AG09319 (cell line): ENCODE measurements at places on chromosomes 3 and 15.

- DNase-seq = no peak
These were observed 1.4 kb downstream of the ST6GAL1 start for GRCh38 chr3:186931532-186932280.

GRCh38 chr15:67779549-67780111 is 45.7 kb upstream of the SKOR1 start:
- DNase-seq = no peak

- no peak for DNase-seq
These were observed 94.7 kb downstream of the PLXNA1 start for GRCh38 chr3:127077505-127078064.

GRCh38 chr3:52289747-52290595 is 2.3 kb downstream of the GLYCTK start:
- DNase-seq = no peak

GRCh38 chr3:159852821-159853505 is 135.7 kb upstream of the IL12A start:
- DNase-seq = no peak

DNA sequence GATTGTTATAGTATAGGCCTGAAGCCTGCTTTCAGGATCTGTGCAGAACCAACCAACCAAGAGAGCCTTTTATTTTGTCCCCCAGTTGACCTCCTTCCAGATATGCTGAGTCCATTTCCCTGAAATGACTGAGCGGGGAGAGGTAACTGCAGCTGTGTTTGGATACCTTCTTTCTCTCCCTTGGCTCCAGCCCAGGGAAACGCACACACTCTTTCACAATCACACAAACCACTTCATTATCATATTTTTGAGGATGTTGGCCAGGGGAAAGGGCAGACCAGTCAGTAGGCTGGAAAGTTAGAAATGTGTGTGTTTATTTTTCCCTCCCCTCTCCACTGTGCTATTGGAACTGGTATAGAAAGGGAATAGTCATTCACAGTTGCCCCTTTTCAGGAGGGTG is 417.7 kb upstream of the TBL1XR1 start:
- DNase-seq = peak; percentile 97

DNA sequence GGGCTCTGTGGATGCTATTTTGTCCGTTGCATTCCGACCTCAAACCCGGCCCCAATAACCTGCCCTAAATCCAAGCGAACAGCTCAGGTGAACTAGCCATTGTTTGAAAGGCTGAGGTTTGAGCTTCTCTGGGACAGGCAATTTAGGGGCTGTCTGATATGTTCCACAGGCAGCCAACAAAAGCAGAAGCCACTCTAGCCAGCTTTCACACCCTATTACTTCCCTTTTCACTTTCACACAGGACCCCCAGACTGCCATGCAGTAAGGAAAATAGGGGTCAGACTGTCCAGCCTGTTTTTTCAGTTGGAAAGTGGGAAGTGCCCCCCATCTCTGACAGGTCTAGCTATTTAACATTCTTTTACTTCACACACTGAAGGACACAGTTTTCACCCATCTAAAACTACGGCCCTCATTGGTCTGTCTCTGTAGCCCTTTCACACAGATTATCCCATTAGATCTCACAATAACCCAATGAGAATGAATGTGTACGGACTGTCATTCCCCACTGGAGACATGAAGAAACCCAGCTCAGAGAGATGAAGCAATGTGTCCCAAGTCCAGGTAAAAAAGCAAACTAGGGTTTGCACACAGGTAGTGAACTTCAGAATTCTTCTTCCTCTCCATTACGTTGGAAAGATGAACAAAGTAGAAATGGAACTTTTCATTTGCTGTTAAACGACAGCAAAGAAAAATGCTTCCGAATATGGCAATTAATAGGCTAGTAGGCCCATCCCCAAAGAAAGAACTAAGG is 1.9 kb downstream of the CCDC12 start:
- no peak for DNase-seq

DNA sequence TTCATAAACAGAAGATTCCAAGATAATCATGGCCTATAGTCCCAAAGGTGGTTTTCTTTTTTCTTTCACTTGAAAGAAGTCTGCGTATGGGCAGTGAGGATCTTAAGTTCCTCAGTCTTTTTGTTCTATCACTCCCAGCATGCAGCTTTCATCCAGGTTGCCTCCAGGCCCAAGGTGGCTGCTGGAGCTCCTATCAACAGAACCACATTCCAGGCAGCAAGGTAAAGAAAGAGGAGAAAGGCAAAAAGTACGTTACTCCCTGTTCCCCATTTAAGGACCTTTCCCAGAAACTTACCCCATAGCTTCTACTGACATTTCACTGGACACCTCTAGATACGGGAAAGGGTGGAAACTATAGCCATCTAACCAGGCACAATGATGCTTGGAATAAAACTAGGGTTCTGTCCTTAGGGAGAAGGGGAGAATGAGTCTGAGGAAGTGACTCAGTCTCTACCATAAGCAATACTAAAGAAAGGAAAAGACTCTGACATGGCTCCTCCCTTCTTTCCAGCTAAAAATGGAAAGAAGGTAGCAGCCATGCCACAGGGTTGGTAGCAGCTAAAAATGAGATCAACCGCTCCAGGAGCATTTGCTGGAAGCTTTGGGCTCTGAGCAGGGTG is 313.9 kb upstream of the NR2E3 start:
- DNase-seq = no peak

GRCh38 chr15:98769867-98770266 is 121.5 kb downstream of the IGF1R start:
- no peak for DNase-seq

- DNase-seq = no peak
These were observed 5.2 kb downstream of the PARP3 start for GRCh38 chr3:51947215-51947900.

DNA sequence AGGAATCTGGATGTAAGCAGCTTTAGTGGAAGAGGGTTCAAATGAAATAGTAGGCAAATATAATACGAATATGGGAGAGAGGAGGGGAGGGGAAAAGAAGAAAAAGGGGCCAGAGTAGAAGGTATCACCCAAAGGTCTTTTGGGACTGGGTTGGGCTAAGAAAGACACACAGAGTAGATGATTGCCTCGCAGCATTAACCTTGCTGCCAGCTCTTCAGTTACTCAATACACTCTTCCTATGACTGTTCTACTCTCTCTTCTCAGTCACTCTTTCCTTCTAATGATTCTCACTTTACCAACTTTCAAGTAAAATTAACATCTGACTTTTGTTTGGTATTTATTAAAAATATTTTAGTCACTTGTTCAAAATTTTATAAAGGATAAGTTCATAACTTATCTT is 52.8 kb downstream of the CLASP2 start:
- no peak for DNase-seq

DNA sequence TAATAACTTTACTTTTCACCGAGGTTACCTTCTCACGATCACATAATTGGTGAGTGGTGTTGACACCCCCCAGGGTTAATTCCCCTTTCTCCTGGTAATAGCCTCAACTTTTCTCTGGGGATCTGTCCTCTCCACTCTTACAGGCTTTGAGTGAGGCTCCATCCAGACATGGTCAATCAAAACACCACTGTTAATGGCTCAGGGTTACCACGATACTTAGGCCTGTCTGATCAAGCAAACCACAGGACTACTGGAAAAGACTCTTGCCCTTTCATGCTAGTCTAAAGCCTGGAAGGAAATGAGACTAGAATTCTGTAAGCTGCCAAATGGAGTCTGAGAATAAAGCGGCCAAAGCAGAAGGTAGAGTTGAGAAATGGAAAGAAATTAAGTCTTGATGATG is 56.5 kb upstream of the STT3B start:
- DNase-seq = no peak

- DNase-seq = no peak
These were observed 13.5 kb downstream of the TBC1D21 start for GRCh38 chr15:73886717-73887345.

GRCh38 chr15:72313881-72314280 is 6.1 kb downstream of the CELF6 start:
- no peak for DNase-seq

GRCh38 chr3:136149667-136150066 is 46.5 kb downstream of the MSL2 start:
- no peak for DNase-seq

DNA sequence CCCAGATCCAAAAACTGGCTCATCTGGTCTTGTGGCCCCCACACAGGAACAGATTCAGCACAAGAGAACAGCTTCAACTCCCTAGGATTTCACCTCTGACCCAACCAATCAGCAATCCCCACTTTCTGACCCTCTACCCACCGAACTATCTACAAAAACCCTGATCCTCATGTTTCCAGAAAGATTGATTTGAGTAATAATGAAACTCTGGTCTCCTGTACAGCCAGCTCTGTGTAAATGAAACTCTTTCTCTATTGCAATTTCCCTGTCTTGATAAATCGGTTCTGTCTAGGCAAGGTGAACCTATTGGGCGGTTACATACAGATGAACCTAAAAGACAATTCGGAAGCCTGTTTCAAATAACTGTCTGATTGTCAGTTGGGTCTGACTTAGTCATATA is 847.6 kb upstream of the ALCAM start:
- no peak for DNase-seq

DNA sequence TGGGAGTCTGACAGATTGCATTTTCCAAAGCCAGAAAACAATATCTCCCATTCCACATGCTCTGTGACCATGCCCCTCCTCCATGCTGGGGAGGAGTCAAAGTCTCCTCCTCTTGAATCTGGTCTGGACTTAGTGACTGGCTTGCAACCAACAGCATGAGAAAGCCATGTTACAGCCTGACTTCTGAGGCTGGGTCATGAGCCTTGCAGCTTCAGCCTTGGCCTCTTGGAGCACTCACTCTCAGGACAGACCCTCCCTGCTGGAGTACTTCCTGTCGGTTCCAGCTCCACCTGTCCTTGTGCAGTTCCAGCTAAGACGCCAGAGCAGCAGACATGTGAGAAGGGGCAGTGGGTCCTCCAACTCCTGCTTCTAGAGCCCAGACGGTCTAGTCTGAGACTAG is 49.7 kb upstream of the RBSN start:
- DNase-seq = no peak

- DNase-seq = no peak
These were observed 22.4 kb downstream of the CD86 start for GRCh38 chr3:122077293-122078234.

DNA sequence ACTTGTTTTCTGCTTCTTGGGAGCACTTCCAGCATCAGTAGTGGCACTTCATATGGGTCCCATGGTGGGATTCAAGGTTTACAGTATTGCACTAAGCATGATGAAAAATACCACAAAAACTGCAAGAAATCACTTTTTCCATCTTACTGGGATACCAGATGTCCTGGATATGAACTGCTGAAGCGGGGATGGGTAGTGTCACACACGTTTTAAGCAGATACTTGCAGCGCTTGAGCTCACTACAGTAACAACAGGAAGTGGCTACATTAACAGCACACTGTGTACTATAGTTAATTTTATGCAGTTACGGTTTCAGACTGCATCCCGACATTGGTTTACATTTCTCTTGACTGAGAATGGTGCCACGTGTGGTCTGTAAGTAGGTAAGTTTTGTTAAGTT is 3.5 kb upstream of the ISG20 start:
- no peak for DNase-seq

- no peak for DNase-seq
These were observed 483.8 kb downstream of the MECOM start for GRCh38 chr3:169179722-169180121.

DNA sequence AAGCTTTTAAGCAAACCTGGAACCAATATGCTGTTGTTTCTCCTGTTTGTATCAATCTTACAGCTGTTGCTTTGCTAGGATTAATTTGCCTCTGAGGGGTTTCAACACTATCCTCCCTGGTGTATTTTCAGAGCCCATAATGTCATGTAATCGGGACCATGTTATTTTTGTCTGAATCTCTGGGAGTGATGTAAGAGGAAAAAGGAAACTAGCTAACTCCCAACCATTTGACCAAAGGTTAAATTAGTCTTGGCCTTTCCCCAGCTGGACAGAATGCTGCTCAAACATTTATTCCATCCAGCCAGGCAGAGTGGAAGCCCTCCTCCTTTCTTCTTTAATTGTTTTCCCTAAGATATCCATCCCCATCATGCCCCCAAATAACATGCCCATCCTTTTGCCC is 142.2 kb downstream of the ALDH1A2 start:
- DNase-seq = no peak

DNA sequence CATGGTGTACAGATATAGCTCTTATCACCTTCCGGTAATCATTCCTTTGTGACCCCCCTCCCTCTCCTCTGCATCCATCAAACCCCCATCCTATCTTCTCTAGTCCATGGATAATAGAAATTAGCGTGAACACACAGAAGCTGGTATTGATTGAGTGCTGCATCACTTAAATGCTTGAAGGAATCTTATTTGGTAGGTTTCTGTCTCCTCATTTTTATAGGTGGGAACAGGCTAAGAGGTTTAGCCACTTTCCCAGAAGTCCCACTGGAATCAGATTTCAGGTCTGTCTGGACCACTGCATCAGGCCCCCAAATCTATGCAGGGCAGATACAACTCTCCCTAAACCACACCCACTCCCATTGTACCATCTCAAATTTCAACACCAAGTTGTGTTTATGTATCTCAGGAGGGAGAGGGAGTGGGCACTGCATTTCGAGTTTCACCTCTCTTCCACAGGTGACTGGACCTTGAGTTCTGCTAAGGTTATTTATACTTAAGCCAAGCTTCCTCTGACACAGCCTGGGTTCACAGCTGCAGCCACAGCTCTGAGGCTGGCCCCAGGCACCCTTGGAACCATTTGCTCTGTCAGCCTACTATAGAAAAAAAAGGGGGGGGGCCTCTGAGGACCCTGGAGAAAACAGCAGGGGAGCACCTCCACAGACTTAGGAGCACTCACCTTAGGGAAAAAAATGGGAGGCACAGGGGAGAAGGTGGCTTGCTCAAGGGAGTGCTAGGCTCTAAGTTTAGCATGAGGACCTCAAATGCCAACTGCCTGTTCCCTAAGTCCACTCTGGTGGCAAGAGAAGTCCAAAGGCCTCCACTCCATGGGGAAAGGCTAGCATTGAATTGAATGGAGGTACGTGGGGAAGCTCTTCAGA is 2.1 kb upstream of the NMB start:
- DNase-seq = no peak

DNA sequence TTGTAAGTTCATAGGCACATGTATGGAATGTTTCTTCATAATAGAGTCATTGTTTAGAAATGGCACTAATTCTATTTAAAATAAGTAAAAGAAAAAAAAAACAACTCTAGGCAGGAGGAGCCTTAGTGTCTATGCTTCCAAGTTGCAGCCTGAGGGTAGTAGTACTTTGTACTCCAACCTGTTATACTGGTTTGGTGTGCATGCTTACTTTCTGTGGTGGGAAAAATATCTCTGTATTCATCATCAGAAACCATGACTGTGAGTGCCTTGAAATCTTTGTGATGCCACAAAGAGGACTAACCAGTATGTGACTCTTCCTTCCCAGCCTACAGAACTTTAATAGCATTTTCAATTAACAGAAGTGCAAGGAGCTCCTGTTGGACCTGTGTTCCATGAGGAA is 4.4 kb downstream of the NAALADL2 start:
- DNase-seq = no peak

DNA sequence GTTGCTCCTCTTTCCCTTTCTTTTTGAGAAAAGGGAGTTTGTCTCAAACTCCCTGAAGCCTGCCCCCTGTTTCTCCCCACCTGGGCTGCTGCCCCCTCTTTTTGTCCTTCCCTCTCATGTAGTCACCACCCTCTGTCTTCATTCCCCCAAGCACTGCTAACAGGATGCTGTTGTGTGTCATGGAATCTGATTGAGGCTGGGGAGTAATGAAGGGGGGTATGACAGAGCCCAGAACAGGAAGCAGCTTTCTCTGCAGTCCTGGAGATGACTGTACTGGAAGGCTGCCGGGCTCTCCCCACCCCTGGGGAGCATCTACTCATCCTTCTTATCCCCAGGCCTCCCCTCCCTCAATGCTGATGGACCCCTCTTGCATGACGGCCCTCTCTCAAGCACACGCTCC is 181.6 kb downstream of the ABHD5 start:
- no peak for DNase-seq

GRCh38 chr15:66017792-66018487 is 148.6 kb downstream of the RAB11A start:
- DNase-seq = no peak

GRCh38 chr3:123028233-123028828 is 768 bp upstream of the SEMA5B start:
- peak; percentile 49 for DNase-seq
